Mesenteric fat pad (tissue), 1 donor: ENCODE measurements at places on chromosomes 2 and 18.

DNA sequence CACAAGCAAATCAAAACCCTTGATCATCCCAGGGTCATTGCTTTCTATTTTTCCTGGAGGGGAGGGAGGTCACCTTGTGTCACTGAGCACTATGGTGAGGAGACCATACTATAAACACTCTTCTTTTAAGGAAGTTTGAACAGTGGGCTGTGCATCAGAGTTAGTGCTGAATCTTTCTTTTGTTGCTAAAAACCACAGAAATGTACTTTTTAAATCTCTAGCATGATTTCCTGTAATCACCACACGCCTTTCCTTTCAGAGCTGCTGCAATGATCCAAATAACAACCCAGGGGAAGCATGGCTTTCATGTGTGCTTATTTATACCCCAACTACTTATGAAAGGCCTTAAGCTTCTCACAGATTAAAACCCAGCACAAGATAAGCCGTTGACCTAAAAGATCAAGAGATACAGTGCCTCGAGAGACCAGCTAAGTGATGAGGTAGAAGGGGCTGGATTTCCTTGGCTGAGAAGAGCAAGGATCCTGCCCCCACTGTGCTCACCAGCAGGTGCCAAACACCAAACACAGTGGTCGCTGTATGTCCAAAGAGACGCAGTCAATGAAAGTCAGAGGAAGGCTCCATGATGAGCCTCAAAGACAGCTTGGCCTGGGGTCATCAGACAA is 34.7 kb downstream of the TRABD2A start:
- no peak for DNase-seq

GRCh38 chr2:70354264-70354949 is 52.5 kb upstream of the FAM136A start:
- no peak for DNase-seq

- DNase-seq = no peak
These were observed 502.2 kb downstream of the NR4A2 start for GRCh38 chr2:155830351-155830750.

- no peak for DNase-seq
These were observed 23.0 kb downstream of the BIN1 start for GRCh38 chr2:127083819-127084503.

DNA sequence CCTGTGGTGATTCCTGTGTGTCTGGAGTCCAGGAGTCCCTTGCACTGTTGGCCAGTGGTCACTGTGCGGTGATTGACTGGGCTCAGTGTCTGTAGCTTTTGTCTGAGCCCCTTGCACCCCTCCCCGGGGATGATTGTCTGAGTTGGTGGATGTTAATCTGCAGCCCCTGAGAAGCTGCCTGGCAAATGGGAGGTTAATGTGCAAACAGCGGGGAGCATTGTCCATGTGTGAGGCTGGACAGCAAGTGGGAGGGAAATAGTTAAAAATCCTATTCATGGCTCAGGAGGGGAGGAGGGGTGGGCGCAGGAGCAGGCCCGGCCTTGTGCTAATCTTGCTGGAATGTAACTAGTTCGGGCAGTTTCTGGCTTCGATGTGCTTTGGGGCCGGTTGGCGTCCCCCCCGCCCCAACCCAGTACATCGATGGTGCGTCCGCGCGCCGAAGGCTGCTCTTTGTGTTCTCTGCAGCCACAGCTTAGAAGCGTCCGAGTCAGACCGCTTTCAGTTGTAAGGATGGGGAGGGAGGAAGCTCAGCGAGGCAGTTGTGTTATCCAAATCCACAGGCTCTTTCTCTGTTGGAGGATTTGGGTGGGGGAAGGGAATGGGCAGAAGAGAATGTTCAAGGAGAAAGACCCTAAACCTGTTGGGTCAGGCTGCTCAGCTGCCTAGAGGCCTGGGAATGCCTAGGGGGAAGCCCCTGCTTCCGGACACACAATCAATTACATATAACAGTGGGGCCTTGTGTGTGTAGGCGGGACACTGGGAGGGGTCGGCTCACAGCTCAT is 71.8 kb downstream of the TGOLN2 start:
- DNase-seq = no peak

DNA sequence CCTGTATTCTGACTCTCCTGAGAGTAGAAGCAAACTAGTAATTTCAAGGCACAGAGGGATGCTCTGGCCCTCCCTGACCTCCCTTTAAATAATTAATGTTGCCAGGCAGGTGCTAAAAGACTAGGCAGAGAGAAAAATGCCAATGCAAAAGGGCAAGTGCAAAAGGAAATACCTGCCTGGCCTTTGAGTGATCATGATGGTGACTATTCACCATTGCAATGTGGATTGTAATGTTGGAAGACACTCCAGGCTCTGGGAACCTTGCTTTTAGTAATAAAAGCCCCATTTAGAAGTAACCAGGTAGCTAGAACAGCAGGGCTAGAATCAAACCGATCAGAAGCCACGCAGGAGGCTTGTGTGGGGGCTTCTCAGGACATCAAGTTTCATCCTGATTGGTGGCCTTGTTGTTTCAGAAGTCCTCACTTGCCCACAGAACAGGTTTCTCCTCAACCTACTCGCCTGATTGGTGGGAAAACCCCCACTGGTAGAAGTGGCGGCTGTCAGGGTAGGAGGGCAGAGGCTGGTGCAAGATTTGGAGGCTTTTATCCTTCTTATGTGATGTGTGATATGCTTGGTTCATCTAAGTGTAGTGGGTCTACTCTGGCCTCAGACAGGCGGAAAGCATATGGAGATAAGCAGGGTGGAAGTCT is 16.0 kb upstream of the CHRNA1 start:
- no peak for DNase-seq

GRCh38 chr2:101828257-101828656 is 130.8 kb downstream of the MAP4K4 start:
- DNase-seq = no peak

GRCh38 chr2:14781142-14781541 is 148.6 kb downstream of the LRATD1 start:
- DNase-seq = no peak

- no peak for DNase-seq
These were observed 57.9 kb downstream of the SNORC start for GRCh38 chr2:232927793-232928550.

DNA sequence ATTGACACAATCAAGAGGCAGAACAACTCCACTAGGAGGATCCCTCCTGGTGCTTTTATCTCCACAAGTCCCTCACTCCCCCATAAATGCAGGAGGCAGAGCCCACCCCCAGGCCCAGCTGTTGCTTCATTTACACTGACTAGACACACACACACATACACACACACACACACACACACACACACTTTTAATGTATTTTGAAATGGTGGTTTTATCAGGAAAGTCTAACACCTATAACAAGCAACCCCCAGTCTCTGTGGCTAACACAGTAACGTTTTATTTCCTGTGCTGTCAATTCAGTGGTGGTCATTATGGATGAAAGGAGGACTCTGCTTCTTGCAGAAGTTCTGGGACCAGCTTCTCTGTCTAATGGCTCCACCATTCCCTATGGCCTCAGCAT is 125.4 kb upstream of the FOSL2 start:
- DNase-seq = no peak

GRCh38 chr2:240229603-240230235 is 89.3 kb upstream of the OTOS start:
- DNase-seq = peak; percentile 39

DNA sequence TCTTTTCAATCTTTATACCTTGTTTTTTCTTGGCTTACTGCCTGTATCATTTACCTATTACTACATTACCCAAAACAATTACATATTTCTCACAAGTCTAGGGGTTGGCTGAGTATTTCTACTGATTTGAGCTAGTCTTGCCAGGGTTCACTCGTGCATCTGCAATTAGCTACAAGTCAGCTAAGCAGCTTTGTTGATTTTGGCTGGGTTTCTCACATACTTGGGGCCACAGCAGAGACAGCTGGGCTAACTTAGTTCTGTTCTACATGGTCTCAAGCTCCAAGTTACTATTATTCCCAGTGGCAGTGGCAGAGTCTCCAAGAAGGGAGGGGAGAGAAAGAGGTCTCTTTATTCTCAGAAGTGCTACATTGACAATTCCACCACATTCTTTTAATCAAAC is 54.7 kb upstream of the SP5 start:
- no peak for DNase-seq

DNA sequence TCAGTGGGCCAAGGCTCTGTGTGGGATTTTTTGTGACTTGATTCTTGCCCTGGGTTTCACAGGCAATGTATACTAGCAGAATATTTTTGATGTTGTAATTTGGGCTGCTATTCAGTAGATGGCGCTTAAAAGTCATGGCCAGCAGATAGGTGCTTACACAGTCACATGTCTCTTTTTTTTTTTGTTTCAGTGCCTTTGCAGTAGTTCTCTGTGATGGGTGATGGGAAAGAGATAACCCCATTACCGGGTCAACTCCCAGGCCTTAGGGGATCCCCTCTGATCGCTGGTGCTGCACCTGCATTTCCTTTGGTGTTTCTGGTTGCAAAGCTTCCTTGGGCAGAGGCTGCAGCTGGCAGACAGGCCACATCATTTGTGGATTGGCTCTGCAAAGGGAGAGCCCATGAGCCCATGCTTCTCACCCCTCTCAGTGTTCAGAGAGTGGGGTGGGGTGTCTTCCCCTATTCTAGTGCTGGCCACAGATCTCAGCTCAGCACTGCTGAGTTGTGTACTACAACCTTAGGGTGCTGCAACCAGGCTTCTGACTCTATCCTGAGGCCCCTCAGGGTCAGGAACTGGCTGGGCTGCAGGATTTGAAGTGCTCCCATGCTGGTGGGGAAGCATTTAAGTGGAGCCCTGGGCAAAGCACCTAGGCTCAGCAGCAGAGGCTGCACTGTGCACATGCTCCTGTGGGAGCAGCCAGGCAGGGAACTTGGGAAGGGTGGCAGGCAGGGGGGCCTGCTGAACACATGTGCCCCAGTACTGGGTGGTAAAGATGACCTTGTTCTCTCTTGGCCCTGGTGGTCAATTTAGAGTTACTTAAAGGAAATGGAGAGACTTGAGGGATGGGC is 219.8 kb upstream of the SPHKAP start:
- no peak for DNase-seq

- DNase-seq = no peak
These were observed 51.3 kb downstream of the SEPTIN10 start for GRCh38 chr2:109562421-109562820.

GRCh38 chr2:22500555-22500935 is 884.4 kb upstream of the KLHL29 start:
- no peak for DNase-seq

DNA sequence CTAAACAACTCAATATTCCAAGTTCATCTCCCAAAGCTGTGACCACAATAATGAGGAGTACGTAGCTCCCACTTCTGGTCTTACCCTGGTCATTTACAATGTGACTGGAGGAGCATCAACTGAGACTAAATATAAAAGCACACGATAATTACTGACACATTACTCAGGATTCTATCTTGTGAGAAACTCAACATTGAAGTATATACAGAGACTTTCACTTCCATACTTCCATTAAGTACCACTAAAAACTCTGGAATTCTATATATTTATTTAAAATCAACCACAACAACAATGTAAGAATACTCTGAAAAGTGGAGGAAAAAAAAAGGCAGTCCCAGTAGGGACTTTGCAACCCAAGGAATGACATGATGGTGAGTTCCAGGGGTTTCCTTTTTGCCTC is 61.4 kb downstream of the XDH start:
- DNase-seq = no peak

DNA sequence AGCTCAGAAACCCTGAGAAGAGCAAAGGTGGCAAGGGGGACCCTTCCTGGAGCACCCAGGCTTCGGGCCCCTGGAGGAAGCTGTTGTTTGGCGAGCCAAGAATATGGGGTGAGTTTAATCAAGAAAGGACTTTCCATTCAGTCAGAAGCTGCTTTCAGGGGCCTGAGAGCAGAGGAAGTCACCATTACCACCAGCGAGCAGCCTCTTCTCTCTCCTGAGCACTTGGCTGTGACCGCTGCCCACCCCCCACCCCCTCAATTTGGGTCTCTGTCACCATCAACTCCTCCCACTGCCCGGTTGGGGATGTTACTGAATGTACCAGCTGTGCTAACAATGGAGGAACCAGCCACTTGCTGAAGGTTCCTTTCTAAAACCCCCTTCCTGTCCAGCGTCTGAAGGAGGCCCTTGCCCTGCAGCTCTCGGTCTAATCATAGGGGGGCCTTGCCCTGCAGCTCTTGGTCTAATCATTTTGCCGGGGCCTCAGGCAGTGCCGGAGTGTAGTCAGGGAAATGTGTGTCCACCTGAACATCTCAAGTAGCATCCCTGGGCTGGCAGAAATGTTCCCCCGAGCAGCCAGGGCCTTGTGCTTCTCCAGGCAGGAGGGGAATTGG is 943 bp downstream of the INPP5D start:
- peak; percentile 85 for DNase-seq

DNA sequence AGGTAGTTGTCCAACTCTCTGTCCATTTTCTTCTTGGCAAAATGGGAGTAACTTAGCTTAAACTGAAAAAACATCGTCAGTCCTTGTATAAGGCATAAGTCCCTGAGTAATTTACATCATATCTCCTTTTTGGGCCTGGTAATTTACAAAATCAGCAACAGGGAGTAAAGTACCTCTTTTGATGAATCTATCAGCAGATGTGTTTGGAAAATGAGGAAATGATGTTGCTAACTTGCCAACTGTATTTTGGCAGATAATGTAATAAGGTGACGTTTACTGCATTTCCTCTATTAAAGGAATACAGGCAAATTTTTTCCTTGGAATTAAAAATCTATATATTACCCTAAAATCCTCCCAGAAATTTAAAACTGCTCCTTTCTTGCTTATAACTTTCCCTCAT is 29.2 kb downstream of the ANKRD44 start:
- no peak for DNase-seq

GRCh38 chr18:23141104-23141999 is 6.1 kb downstream of the CABLES1 start:
- no peak for DNase-seq

DNA sequence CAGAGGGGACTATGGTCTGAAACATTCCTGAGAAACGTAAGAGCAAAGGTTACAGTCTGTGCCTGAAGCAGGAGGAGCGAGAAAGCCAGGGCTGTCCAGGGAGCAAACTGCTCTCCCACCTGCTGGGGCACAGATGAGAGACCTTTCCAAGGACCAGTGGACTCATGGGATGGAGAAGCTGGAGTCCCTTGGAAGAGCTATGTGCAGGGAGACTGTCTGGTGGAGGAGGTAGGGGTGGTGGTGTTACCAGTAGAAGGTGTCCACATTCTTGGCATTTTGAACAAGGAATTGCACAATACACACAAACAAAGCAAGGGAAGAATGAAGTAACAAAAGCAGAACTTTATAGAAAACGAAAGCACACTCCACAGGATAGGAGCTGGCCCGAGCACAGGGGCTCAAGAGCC is 97.9 kb upstream of the CYRIA start:
- no peak for DNase-seq

- no peak for DNase-seq
These were observed 130.5 kb upstream of the CREB1 start for GRCh38 chr2:207399301-207399700.

- DNase-seq = no peak
These were observed 209.2 kb downstream of the LNPK start for GRCh38 chr2:175792881-175793280.
